ENCODE measurements at places on chromosomes 2 and 18.

- no peak for DNase-seq
These were observed 203.3 kb downstream of the CELF4 start for GRCh38 chr18:37362158-37362890.

- peak; percentile 46 for DNase-seq
These were observed 32.2 kb downstream of the GPR39 start for GRCh38 chr2:132448771-132449170.

DNA sequence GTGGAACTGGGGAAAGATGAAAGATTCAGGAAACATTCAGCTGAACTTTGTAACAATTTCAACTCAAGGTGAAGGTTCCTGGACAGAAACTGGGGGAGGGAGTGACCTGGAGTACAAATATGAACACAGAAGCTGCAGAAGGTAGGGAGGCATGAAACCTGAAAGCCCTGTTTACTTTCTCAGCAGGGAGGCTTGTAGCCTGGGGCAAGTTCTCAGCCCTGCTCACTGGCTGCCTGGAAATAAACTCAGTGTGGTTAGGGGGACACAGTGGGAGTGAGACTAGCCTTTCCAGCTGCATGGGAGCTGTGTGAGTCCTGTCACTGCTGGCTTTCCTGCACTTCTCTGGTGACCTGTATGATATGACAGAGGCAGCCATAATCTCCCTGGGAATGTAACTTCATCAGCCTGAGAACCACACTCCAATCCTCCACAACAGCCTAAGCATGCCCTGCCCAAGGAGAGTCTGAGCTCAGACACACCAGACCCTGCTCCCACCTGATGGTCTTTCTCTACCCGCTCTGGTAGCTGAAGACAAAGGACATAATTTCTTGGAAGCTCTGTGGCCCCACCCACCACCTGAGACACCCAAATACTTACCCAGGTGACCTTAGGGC lies 77.0 kb downstream of the ZSWIM2 start:
- DNase-seq, result no peak

DNA sequence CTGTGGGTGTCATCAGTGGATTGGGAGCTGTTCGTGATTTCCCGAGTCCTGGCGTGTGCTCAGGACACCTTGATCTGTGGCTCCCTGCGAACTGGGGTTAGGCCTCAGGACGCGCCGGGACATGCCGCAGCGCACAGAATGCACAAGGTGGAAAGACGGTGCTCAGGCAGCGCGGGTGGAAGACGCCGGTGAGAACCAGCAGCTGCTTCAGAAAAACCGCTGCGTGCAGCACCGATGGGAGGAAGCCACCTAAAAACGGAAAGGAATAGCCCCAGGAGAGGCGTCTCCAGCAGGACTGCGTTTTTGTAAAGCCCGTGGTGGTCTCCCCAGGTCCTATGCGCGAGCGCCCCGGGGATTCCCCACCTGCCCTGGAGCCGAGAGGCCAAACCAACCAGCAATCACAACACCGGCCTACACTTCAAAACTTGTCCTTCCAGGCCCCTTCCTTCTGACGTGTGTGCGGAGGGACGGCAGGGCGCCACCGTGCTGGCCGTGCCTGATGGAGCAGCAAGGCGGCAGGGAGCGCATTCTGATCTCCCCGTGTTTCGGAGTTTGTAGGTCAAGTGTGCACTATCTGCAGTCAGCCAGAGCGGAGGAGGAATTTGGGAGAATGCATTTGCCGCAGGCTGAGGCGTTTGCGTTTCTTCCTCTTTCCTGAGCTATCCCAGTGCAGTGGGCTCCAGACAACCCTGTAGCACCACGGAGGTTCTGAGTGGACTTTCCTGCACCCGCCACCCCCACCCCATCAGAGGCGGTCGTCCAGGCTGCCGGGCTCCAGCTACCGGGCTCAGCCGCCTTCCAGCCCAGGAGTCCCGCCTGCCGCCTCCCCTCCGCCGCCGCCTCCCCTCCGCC lies 32.2 kb downstream of the RTP5 start:
- DNase-seq, result no peak

DNA sequence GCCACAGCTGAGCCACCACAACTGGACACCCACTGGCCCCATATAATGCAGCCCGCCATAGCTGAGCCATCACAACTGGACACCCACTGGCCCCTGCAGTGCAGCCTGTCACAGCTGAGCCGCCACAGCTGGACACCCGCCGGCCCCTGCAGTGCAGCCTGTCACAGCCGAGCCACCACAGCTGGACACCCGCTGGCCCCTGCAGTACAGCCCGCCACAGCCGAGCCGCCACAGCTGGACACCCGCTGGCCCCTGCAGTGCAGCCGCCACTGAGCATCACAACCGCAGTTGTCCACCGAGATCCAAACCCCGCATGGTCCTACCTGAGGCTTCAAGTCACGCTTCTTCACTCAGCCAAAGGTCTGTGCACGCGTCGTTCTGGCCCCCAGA lies 134.2 kb downstream of the PXDN start:
- no peak for DNase-seq

GRCh38 chr2:16149349-16150243 lies 209.2 kb downstream of the MYCN start:
- no peak for DNase-seq

DNA sequence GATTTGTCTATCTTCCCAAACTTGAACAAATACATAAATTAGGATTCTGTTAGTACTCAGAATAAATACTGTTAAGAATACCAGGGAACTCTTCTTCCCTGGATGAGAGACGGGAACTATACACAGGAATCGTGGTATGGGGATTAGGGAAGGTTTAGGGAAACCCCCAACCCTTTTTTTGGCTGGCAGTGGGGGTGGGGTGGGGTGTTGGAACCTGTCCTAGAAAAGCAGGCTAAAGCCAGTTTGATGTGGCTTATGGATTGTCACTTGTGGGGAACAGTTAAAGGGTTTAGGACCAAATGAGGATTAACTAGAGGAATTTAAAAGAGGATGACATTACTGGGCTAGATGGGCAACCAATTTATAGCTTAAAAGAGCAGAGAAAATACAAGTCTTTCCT lies 1.8 kb downstream of the SLC4A10 start:
- no peak for DNase-seq

GRCh38 chr18:34583895-34584294 lies 126.2 kb upstream of the DTNA start:
- DNase-seq, result no peak
